ENCODE measurements at places on chromosomes 7 and 10. TPM values are rescaled to one million over a fixed set of nuclear protein-coding genes. Genes with fewer than 3 reads are reported as not detected.

GRID2IP gene
- 0.16 TPM for total RNA-seq

DNA sequence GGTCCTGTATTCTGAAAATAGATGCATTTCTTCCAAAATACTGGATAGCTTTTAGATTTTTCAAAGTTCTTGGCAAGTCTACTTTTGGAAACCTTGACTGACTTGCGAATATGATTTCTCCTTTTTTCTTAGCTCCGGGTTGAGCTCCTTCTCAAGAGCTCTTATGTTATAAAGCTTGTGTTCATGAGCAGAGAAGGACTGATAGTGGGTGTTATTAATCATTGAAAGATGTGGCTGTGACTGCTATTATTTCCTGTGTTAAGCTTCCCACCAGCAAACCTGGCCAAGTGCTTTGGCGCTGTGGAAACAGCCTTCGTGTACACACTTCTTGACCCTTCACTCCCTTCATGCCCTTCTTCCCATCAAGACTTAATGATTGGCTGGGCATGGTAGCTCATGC lies 98.2 kb downstream of the KIAA1217 start:
- DNase-seq: no peak

- no peak for DNase-seq
These were observed 123.7 kb downstream of the MPP7 start for GRCh38 chr10:28179006-28179742.

- DNase-seq: no peak
These were observed 29.6 kb downstream of the DMBT1 start for GRCh38 chr10:122590153-122590552.

- DNase-seq: no peak
These were observed 38.5 kb downstream of the COL1A2 start for GRCh38 chr7:94433224-94433623.

GRCh38 chr7:151686016-151686766 lies 166.5 kb upstream of the RHEB start:
- DNase-seq: peak; percentile 48

DNA sequence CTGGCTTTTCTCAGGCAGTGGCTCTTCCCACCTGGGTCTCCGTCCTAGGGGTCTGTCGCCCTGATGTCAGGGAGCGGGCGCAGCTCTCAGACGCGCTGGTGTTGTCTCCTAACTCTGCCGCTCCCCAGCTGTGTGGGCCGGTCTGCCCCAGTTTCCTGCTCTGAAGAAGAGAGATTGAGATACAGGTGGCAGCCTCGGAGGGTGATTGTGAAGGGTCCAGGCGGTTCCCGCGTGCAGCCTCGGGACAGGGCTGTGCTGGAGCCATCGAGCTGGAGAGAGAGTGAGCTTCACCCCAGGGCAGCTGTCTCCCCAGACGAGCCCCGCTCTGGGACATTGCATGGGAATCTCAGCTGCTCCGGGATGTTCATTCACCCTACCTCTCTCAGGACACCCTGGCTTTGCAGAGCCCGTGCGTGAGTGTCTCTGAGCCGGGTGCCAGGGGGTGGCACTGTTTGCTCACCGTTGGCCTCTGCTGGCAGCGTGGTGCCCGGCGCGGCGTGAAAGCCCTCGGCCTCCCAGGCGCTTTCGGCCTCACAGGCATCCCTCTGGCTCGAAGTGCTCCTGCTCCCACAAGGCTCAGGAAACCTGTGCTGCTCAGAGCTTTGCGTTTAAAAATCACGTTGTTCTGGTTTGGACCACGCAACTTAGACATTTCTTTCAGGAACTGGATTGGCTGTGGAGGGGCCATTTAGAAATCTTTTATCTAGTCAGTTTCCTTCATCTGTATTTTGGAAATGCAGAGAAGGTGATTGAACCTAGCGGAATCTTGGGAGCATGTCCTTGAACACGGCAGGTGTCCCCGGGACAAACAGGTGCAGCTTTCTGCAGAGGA lies 33.8 kb upstream of the ZFAND2A start:
- DNase-seq: peak; percentile 55
